ENCODE measurements at places on chromosomes 2 and 18.

GRCh38 chr2:49935449-49935848 lies 781.1 kb upstream of the FSHR start:
- DNase-seq, result no peak

GRCh38 chr2:223587301-223587700 lies 14.9 kb downstream of the SCG2 start:
- DNase-seq, result no peak

DNA sequence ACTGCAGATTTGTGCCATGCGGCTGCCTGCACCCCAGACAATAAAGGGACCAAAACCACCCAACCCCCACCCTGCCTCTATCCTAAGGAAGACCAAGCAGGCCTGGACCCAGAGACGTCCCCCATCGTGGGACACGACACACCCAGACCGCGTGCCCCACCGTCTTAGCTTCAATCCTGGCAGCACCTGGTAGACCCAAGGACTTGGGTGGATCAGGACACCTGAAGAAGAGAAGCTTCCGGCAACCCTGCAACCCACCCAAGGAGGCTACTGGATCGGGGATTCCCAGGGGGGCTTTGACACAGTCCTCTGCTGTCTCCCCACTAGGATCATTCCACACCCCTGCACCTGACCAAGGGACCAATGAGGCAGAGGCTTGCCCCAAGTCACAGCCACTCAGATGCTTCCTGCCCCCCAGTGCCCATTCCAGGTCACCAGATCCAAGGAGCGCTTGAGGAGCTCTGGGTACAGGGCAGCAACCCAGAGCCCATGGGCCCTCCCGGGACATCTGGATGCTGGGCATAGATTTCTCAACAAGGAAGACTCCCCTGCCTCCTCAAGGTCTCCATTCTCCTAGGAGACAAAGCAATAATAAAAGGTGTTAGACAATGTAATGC lies 3.6 kb downstream of the ALPI start:
- DNase-seq, result no peak

DNA sequence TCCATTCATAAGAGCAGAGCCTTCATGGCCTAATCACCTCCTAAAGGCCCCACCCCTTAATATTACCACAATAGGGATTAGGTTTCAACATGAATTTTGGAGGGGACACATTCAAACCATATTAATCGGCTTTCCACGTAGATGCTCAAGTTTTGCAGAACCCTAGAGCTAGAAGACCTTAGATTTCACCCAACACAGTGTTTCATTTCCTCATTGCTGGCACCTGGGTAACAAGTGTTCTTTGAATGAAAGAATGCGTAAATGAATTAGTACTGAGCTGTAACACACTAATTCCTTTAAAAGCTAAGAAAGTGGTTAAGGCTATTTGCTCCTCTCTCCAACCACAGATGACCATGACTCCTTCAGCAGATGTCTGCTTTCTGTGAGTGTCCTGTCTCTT lies 252.5 kb downstream of the SMAD2 start:
- DNase-seq, result no peak

DNA sequence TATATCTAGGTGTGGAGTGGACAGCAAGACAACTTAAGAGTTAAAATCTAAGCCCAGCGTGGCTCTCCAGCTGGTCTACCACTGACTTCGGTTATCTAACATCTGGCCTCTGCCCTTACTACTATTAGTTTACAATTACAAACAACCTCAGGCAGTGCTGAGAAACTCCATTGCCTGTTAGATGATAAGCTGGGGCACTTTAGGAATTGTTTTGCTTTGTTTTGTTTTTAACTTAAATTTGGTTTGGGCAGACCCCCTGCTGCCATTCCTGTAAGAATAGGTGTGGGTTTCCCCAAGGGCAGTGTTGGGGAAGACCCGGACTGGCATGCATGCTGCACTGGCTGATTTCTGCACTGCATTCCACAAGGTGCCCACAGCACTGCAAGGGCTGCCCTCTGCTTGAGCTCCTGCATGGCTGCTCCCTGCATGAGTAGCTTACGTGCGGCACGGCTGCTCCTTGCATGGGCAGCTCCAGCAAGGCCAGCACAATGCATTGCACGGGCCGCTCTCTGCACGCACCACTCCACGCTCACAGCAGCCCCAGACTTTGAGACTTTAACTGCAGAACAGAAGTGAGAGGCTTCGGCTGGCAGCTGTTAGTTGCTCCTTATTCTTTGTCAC lies 74.2 kb upstream of the SERTAD2 start:
- DNase-seq, result no peak

DNA sequence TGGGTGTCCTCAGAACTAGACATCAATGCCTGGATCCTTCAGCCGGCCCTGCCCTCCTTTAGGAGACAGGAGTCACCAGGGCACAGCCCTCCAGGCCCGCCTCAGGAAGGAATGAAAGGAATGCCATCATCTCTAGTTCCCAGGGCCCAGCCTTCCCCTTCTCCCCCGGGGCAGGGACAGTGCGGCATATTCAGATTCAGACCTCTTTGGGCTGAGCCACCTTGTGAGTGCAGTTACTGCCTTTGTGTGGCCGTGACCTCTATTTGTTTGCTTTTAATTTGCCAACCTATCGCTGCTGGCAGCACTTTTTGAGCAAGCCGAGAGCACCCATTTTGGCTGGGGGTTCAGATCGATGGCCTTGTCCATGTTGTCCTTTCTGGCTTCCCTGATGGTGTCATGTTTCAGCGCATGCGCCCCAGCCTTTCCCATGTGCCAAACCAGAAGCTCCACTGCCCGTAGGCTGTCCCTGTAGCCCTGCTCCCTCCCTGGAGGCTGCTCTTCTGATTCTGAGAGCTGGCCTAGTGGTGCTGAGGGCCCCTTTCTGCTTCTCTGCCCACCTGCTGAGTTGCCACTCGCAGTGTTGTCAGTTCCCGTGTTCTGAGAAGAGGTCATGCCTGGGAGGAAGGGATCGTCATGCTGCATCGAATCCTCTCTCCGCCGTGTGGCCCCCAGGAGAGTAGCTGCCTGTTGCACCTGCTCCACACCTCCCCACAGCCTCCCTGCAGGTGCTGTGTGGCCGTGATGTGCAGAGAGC lies 10.9 kb downstream of the ANKRD23 start:
- DNase-seq, result no peak

DNA sequence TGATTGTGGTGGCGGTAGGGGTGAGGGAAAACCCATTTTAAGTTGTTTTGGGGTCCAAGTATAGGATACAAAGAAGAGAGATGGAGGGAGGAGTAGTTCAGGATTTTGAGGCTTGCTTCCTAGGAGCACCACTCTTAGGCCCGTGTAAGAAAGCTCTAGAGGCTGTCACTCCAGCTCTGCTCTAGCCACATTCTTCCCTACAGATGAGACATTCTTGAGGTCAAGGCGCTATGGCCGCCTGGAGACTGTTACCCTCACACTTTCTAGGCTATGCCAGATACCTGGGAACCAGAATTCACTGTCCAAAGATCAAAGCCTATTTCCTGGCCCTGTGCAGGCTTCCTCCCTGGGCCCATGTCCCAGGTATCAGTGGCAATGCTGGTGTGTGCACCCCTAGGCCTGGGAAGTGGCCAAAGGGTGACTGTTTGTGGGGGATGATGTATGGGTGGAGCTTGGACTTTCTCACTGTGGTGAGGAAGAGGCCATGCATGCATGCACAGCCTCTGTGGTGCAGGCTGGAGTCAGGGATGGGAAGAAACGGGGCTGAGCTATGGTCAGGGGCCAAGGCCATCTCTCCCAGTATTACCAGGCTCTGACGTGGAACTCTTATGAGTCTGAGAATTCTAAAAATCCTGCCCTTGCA lies 7.0 kb upstream of the TTL start:
- DNase-seq, result no peak

- DNase-seq, result no peak
Observed at GRCh38 chr2:232321156-232321816, 57.3 kb upstream of the ALPP start.

- DNase-seq, result no peak
Observed at GRCh38 chr2:239482778-239483712, 82.2 kb upstream of the HDAC4 start.

DNA sequence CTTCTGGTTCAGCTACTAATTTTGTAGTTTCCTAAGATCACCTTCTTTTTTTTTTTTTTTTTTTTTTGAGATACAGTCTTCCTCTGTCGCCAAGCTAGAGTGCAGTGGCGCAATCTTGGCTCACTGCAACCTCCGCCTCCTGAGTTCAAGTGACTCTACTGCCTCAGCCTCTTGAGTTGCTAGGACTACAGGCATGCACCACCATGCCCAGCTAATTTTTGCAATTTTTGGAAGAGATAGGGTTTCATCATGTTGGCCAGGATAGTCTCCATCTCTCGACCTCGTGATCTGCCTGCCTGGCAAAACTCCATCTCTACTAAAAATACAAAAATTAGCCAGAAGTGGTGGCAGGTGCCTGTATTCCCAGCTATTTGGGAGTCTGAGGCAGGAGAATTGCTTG lies 301.5 kb upstream of the TFPI start:
- no peak for DNase-seq

DNA sequence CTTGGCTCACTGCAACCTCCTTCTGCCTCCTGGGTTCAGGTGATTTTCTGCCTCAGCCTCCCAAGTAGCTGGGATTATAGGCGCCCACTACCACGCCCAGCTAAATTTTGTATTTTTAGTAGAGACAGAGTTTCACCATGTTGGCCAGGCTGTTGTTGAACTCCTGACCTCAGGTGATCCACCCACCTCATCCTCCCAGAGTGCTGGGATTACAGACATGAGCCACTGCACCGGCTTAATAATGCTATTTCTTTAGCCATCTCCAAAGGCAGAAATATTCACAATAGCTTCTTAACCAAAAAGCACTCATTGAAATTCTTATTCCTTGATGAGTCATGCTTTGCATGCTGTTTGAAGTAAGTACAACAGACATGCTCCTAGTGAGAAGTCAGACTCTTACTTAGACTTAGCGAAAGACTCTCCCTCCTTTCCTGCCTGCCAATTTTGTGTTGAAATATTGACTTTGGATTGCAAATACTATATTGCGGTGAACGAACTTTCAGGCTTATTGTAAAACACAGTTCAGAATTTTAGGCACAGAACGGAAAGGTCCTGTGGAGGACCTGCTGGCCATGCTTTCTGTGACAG lies 4.4 kb downstream of the ACTR3 start:
- no peak for DNase-seq

- no peak for DNase-seq
Observed at GRCh38 chr2:218780046-218780445, 1.9 kb upstream of the CYP27A1 start.

DNA sequence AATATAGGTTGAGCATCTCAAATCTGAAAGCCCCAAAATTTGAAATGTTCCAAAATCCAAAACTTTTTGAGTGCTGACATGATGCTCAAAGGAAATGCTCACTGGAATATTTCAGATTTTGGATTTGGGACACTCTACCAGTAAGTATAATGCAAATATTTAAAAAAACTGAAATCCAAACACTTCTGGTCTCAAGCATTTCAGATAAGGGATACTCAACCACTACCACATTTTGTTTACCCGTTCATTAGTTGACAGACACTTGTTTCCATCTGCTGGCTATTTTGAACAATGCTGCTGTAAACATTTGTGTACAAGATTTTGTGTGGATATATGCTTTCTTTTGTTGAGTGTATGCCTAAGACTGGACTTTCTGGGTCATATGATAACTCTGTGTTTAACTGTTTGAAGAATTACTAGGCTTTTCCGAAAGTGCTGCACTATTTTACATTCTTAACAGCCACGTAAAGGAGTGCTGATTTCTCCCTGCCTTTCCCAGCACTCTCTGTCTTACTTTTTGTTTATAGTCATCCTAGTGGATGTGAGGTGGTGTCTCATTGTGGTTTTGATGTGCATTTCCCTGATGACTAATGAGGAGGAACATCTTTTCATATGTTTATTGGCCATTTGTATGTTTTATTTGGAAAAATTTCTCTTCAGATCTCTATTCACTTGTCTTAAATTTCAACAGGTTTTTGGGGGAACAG lies 19.5 kb upstream of the DCDC2C start:
- no peak for DNase-seq

DNA sequence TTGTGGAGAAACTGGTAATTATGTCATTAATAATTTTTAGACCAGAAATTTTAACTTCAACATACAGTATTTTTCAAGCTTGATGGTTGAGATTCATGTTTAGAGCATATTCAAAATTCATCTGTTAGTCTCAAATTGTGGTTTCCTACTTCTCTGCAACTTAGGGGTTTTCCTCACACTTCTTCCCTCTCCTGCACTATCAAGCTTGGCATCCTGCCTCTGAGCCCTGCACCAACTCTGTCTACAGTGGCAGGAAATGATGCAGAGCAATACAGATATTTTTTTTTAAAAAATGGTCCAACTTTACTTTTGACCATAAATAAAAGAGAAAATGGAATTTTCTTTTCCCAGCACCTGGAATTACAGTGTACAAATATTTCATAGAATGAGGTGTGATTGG lies 247.3 kb downstream of the NUP35 start:
- DNase-seq, result no peak

DNA sequence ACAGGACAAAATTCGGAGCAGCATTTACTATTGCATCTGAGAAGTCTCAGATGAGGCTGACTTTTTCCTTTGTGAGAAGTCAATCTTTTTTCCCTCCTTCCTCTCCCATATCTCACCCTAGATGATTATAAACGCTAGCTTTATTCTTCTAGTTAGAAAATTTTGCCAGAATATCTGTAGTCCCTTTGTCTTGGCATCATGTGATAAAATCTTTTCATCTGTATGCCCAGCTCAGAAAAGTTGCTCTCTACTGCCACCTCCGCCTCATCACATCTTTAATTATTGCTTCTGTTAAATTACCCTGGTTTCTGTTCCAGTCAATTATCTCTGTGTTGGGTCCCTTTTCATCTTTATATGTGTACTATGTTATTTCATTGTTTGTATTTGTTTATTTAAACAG lies 210.8 kb upstream of the SLC35G4 start:
- DNase-seq, result no peak

DNA sequence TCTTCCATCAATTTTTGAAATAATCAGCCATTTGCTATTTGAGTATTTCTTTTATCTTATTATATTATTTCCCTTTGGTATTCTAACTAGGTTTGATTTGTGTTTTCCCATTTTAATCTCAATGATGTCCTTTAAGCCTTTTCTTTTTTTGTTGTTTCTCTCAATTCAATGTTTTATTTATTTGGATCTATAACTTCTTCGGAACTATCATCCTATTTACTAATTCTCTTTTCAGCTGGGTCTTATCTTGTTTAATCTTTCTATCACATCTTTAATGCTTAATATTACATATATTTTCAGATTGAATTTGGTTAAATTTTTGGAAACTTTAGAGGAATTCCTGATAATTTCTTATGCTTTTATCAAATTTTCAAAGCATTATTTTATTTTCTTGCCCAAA lies 448.3 kb downstream of the SOX11 start:
- no peak for DNase-seq

GRCh38 chr2:171963198-171963597 lies 36.6 kb upstream of the METAP1D start:
- DNase-seq, result no peak

DNA sequence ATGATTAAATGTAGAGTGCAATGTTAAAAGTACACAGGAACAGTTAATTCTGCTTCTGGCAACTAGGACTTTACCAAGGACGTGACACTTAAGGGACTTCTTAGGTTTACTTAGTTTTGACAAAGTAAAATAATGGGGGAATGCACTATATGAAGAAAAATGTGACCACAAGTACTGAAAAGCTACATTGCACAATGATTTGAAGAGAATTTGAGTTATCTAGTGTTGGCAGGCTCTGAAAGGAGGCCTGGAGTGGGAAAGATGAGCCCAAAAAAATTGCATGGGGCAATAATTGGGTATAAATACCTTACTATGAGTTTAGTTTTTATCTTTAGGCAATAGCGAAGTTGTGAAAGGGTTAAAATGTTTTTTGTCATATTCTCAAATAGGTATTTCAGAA lies 173.7 kb downstream of the DOK6 start:
- no peak for DNase-seq

- no peak for DNase-seq
Observed at GRCh38 chr2:199503148-199503547, 45.4 kb upstream of the SATB2 start.
